Activated T-helper 1 cell treated with anti-CD3 and anti-CD28 coated beads, Interleukin-12 subunit alpha, Interleukin-12 subunit beta, Interleukin-2, Interleukin-4 antibody, amounts not matched to agents 30 ng/mL and 10 ng/mL and 1 ng/mL, durations not matched to agents 14 hours and 24 hours and 36 hours (primary cell): ENCODE measurements at places on chromosomes 3 and 15. TPM values are rescaled to one million over a fixed set of nuclear protein-coding genes. Genes with fewer than 3 reads are reported as not detected.

DNA sequence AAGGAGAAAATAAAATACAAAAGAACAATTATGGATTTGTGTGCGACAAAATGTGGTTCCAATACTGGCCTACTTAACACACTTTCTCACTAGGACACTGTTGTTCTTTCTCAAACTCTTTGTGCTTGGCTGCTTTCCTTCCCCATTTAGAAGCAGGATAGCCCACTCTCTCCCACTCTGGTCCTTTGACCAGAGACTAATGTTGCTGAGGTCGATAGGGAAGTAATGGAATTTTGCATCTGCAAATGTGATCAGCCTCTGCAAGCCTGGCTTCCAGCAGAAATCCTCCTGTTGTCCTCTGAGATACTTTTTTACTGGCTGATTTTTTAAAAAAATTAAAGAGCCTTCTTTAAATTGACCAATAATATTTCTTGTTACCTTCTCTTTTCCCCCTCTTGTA lies 71.0 kb downstream of the PPM1L start:
- H3K36me3 ChIP-seq, result no peaks in the 10 kb centered on the region
- no peak overlapping the region for H3K27ac ChIP-seq
- peaks cover 10% of the 10 kb centered on the region for H3K27me3 ChIP-seq
- H3K4me3 ChIP-seq, result no peak overlapping the region
- no peak for DNase-seq

DNA sequence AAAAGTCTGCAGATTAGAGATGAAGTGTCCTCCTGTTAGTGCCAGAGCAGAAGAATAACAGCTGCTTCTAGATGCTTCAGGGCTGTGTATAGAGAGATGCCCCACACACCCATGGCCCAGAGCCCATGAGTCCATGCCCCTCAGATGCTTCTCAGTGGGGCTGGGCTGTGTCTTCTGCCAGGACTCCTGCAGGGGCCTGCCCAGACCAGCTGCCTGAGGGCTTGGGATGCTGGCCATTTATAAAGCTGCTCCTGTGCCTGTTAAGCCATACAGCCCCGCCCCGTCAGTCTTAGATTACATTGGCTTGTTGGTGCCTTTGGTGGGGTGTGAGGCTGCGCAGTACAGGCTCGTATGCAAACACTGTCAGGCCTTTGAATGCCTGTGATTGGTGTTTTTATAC lies 318.0 kb upstream of the CTDSPL start:
- no peak overlapping the region for H3K4me3 ChIP-seq
- no peaks in the 10 kb centered on the region for H3K36me3 ChIP-seq
- no peaks in the 10 kb centered on the region for H3K4me1 ChIP-seq
- H3K27me3 ChIP-seq, result peaks cover 5% of the 10 kb centered on the region
- H3K27ac ChIP-seq, result no peak overlapping the region

DNA sequence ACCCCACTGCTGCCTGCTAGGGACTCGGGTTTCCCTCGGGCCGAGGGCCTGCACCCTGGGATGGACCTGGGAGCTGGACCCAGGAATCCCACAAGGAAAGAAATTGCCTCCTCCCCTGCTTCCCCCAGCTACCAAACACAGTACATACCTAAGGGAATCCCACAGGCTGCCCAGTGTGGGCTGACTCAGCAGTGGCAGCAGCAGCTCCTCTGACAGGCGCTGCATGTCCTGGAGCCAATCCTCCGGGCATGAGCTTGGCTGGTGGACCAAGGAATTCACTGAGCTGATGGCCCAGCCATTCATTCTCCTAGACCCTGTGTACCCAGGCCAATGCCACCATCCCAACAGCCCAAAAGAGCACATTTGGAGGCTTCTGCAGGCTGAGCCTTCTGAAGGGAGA lies 9.5 kb upstream of the LTK start:
- H3K4me1 ChIP-seq, result no peaks in the 10 kb centered on the region
- no peak for DNase-seq
- no peak overlapping the region for H3K4me3 ChIP-seq
- no peaks in the 10 kb centered on the region for H3K27me3 ChIP-seq
- H3K27ac ChIP-seq, result no peak overlapping the region
- H3K36me3 ChIP-seq, result peaks cover 22% of the 10 kb centered on the region

DNA sequence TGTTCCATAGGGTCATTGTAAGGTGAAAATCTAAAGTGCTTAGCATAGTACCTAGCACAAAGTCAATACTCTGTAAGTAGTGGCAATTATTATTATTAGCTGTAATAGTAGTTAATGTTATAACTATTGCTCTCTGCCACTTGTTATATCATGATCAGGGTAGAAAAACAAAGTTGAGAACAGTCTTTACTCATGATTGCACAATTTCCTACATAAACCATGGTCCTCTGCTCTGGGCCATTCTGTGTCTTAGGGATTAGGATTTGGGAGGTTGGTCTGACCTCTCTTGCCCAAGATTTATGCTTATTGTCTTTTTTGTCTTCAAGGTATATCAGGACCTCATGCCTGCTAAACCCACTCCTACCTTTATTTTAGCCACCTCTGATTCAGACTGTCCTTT lies 4.3 kb upstream of the LRRC58 start:
- no peaks in the 10 kb centered on the region for H3K36me3 ChIP-seq
- DNase-seq, result no peak
- peaks cover 57% of the 10 kb centered on the region for H3K27me3 ChIP-seq
- H3K4me3 ChIP-seq, result no peak overlapping the region

DNA sequence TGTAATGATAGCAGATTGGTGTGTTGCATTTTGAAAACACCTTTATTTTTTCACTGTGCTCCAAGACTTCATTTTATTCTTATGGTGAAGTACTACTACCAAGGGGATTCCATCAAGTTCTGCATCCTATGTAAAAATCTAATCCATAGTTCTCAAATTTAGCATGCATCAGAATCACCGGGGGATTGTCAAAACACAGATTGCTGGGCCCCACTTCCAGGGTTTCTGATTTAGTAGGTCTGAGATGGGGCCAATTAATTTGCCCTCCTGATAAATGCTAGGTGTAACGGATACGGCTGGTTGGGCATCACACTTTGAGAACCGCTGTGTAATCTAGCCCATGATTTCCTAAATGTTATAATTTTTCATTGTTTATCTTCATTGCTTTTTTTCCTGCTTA lies 692 bp downstream of the ZWILCH start:
- H3K27me3 ChIP-seq, result no peaks in the 10 kb centered on the region
- no peak for DNase-seq
- peaks cover 44% of the 10 kb centered on the region for H3K36me3 ChIP-seq
- H3K4me1 ChIP-seq, result peaks cover 47% of the 10 kb centered on the region
- peak overlapping the region; percentile 99 for H3K27ac ChIP-seq

GRCh38 chr3:123270818-123271217 lies 69.1 kb downstream of the SEC22A start:
- H3K36me3 ChIP-seq, result peaks cover 7% of the 10 kb centered on the region
- H3K4me1 ChIP-seq, result no peaks in the 10 kb centered on the region
- no peak for DNase-seq
- no peaks in the 10 kb centered on the region for H3K27me3 ChIP-seq
- H3K27ac ChIP-seq, result no peak overlapping the region

DNA sequence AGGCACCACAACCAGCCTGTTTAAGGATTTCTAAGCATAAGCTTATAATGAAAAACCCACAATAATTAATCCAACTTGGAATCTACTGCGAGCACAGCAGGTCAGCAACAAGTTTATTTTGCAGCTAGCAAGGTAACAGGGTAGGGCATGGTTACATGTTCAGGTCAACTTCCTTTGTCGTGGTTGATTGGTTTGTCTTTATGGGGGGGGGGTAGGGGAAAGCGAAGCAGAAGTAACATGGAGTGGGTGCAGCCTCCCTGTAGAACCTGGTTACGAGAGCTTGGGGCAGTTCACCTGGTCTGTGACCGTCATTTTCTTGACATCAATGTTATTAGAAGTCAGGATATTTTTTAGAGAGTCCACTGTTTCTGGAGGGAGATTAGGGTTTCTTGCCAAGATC lies 15.1 kb downstream of the APOD start:
- peaks cover 13% of the 10 kb centered on the region for H3K27me3 ChIP-seq
- no peak overlapping the region for H3K27ac ChIP-seq
- H3K4me3 ChIP-seq, result no peak overlapping the region
- DNase-seq, result no peak
- H3K4me1 ChIP-seq, result peaks cover 11% of the 10 kb centered on the region

DNA sequence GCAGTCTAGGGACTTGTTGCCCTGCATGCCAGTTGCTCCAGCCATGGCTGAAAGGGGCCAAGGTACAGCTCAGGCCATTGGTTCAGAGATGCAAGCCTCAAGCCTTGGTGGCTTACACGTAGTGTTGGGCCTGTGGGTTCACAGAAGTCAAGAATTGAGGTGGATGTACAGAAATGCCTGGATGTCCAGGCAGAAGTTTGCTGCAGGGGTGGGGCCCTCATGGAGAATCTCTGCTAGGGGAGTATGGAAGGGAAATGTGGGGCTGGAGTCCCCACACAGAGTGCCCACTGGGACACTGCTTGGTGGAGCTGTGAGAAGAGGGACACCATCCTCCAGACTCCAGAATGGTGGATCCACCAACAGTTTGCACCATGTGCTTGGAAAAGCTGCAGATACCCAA lies 10.6 kb upstream of the B3GNT5 start:
- no peak for DNase-seq
- H3K27ac ChIP-seq, result no peak overlapping the region
- no peaks in the 10 kb centered on the region for H3K4me1 ChIP-seq
- no peak overlapping the region for H3K4me3 ChIP-seq
- H3K27me3 ChIP-seq, result peaks cover 2% of the 10 kb centered on the region
- peaks cover 2% of the 10 kb centered on the region for H3K36me3 ChIP-seq

DNA sequence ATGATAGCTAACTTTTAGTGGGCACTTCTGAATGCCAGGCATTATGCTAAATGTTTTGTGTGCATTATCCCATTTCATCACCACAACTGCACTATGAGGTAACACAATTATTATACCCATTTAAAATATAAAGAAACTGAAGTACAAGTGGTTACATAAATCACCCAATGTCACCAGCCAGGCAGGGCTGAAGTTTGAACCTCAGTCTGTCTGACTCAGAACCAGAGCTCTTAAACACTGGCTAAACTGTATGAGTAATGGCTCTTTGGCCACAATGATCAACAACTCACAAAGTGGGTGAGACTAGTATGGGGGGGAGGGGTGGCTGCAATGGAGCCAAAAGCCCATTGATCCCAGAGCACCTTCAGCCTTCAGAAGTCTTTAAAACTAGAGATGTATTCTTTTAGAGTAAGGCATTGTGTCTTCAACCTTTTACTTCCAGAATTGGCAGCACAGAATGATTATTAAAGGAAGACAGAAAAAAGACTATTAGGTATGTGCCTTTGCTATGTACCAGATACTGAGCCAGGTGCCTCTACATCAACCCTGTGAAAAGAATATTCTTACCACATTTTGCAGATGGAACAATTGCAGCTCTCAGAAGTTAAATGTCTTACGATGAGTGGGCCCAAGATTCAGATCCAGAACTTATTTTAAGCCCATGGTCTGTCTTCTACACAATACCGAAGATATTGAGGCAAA lies 166.9 kb downstream of the UACA start:
- no peak for DNase-seq
- H3K36me3 ChIP-seq, result peaks cover 3% of the 10 kb centered on the region

GRCh38 chr3:129063841-129064482 lies 3.4 kb downstream of the GP9 start:
- H3K4me3 ChIP-seq, result no peak overlapping the region
- H3K36me3 ChIP-seq, result no peaks in the 10 kb centered on the region
- H3K27me3 ChIP-seq, result peaks cover 5% of the 10 kb centered on the region
- peaks cover 3% of the 10 kb centered on the region for H3K4me1 ChIP-seq

DNA sequence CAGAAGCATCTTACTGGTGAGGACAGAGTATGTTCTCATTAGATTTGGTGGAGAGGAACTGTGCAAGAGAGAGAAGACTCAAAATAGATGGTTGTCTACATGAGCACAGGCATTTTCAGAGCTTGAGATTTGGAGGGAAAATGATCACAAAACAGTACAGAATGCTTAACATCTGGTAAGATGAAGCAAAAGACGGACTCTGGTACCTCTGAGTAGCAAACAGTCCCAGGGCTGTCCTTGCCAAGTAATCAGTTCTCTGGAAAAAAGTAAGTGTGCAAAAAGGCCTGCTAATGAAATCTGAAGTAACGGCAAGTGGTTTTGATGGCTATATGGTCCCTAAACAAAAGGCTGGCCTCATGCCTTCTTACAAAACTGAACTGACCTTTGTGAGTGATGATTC lies 414.2 kb downstream of the CNTN4 start:
- H3K4me1 ChIP-seq, result no peaks in the 10 kb centered on the region
- H3K4me3 ChIP-seq, result no peak overlapping the region
- H3K27ac ChIP-seq, result no peak overlapping the region

DNA sequence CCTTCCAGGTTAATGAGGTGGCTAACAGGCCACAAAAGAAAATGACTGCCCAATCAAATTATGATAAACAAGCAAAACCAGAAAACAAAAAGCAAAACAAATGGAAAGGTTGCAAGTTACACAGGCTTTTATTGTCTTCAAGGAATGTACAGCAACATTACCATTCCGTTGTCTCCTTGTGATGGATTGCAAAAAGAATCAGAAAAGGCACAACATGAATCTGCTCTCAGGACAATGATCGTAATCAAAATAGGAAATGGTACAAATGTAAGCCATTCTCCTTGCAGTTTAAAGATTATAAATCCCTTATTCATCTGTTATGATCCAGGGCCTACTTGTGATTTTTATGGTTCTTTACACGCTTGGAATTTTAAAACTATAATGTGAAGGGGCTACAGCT lies 125.8 kb downstream of the ECT2 start:
- DNase-seq, result no peak
- no peaks in the 10 kb centered on the region for H3K36me3 ChIP-seq
- H3K4me3 ChIP-seq, result no peak overlapping the region
- no peak overlapping the region for H3K27ac ChIP-seq

DNA sequence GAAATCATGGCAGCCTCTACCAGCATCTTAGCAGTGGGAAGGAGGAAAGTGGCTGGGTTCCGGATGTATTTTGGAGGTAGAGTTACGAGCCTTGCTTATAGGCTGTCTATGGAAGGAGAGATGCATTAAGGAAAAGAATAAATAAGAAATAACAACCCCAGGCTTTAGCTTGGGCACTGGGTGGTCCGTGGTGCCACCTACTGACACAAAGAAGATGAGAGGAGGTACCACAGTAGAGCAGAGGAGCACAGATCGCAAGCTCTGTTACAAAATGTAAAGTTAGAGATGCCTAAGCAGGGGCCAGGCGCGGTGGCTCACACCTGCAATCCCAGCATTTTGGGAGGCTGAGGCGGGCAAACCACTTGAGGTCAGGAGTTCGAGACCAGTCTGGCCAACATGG lies 74.8 kb downstream of the TMEM39A start:
- H3K4me3 ChIP-seq, result no peak overlapping the region
- no peak for DNase-seq
- peaks cover 3% of the 10 kb centered on the region for H3K27me3 ChIP-seq

DNA sequence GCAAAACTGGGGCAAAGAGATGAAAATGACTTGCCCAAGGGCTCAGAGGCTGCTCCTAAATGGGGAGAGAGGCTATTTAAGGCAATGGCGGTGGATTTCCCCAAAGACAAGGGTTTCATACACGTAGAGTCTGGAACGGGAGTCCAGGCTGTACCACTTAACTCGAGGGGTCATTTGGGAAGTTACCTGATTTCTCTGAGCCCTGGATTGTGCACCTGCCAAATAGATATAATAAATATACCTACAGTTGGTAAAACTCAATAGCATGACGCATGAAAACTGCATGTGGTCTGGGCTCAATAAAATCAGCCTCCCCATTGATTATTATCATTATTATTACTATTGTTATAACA lies 1.3 kb upstream of the ITPR1 start:
- H3K27me3 ChIP-seq, result peaks cover 41% of the 10 kb centered on the region
- no peak overlapping the region for H3K27ac ChIP-seq
- H3K4me1 ChIP-seq, result peaks cover 47% of the 10 kb centered on the region
- peaks cover 22% of the 10 kb centered on the region for H3K36me3 ChIP-seq

- peaks cover 71% of the 10 kb centered on the region for H3K4me1 ChIP-seq
- peaks cover 3% of the 10 kb centered on the region for H3K27me3 ChIP-seq
- no peaks in the 10 kb centered on the region for H3K36me3 ChIP-seq
- peak overlapping the region; percentile 99 for H3K27ac ChIP-seq
Observed at GRCh38 chr3:16842272-16843270, 42.2 kb upstream of the PLCL2 start.

Gene OIP5
- 15.6 and 17.6 TPM in 2 replicates for total RNA-seq

Gene MYO5C
- total RNA-seq, result 0.29 and 0.54 TPM in 2 replicates

Gene GPR15
- 5.6 and 6.8 TPM in 2 replicates for total RNA-seq

Gene FEZF2
- not detected in 2 replicates for total RNA-seq

Gene LXN
- 16.4 and 17.7 TPM in 2 replicates for total RNA-seq
